A549 treated with GW870086 at 1 μM for 4 hours (cell line): ENCODE measurements at places on chromosomes 2 and 18. TPM values are rescaled to one million over a fixed set of nuclear protein-coding genes. Genes with fewer than 3 reads are reported as not detected.

Gene CDH19
- total RNA-seq = 0.52 to 1.2 TPM (median 1.0 TPM) in 5 replicates

Gene NEU2
- total RNA-seq = not detected in 5 replicates

Gene HPCAL1
- 164 to 228 TPM (median 226 TPM) in 5 replicates for total RNA-seq

Gene TUBB8B
- not detected in 5 replicates for total RNA-seq

Gene KIF3C
- 49.3 to 58.4 TPM (median 54.6 TPM) in 5 replicates for total RNA-seq

Gene ZDBF2
- 0.64 to 2.0 TPM (median 1.2 TPM) in 5 replicates for total RNA-seq

Gene TM4SF20
- total RNA-seq = 6.9 to 9.9 TPM (median 8.3 TPM) in 5 replicates

Gene SALL3
- not detected in 5 replicates for total RNA-seq

Gene DOK6
- total RNA-seq = not detected in 5 replicates

Gene ARHGAP28
- 0.02 to 0.08 TPM (median 0.03 TPM) in 3 of 5 replicates, not detected in the others for total RNA-seq

Gene RBM44
- total RNA-seq = 0.23 to 0.33 TPM (median 0.24 TPM) in 4 of 5 replicates, not detected in the other

Gene RTTN
- 4.6 to 6.8 TPM (median 5.0 TPM) in 5 replicates for total RNA-seq

Gene ASTL
- not detected in 5 replicates for total RNA-seq

Gene NEB
- total RNA-seq = 0.21 to 0.94 TPM (median 0.24 TPM) in 5 replicates

Gene FIGN
- total RNA-seq = 1.5 to 2.2 TPM (median 2.0 TPM) in 5 replicates

Gene GKN2
- total RNA-seq = 1.7 to 3.5 TPM (median 2.9 TPM) in 5 replicates

Gene RAX
- total RNA-seq = not detected in 5 replicates

Gene PTRHD1
- total RNA-seq = 50.1 to 68.6 TPM (median 63.8 TPM) in 5 replicates

Gene FKBP1B
- 10.1 to 13.2 TPM (median 11.8 TPM) in 5 replicates for total RNA-seq

Gene FMNL2
- total RNA-seq = 26.3 to 38.5 TPM (median 32.2 TPM) in 5 replicates

Gene BMP10
- total RNA-seq = not detected in 5 replicates

Gene TBR1
- total RNA-seq = 0.02 to 0.06 TPM (median 0.04 TPM) in 4 of 5 replicates, not detected in the other

Gene UCN
- total RNA-seq = 1.0 to 2.5 TPM (median 1.2 TPM) in 5 replicates

Gene CD8A
- total RNA-seq = 0.21 to 0.34 TPM (median 0.24 TPM) in 5 replicates

Gene ACMSD
- total RNA-seq = not detected in 5 replicates

Gene IGFBP5
- total RNA-seq = 0.11 to 0.32 TPM (median 0.13 TPM) in 5 replicates

Gene CD226
- total RNA-seq = 0.06 to 0.27 TPM (median 0.19 TPM) in 5 replicates

Gene LIMS4
- 0.46 to 1.3 TPM (median 0.74 TPM) in 5 replicates for total RNA-seq

Gene SPHKAP
- total RNA-seq = 0.02 TPM in 1 of 5 replicates, not detected in the others
